ENCODE measurements at places on chromosomes 11 and 22.

DNA sequence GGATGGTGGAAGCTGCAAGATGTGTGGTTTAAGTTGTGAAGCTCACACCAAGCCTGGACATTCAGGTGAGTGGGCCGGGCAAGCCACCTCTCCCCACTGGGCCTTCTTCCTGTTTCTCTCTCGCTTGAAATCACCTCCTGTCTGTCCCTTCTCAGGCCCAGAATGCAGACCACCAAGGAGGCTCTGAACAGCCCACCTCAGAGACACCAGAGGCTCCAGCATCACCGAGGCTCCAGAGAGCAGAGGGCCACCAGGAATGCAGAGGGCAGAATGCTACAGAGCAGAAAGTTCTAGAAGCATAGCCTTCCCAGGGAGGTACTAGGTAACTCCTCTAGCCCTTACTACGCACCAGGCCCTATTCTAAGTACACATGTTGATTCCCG is 14.8 kb upstream of the IL2RB start:
- no peak for DNase-seq

DNA sequence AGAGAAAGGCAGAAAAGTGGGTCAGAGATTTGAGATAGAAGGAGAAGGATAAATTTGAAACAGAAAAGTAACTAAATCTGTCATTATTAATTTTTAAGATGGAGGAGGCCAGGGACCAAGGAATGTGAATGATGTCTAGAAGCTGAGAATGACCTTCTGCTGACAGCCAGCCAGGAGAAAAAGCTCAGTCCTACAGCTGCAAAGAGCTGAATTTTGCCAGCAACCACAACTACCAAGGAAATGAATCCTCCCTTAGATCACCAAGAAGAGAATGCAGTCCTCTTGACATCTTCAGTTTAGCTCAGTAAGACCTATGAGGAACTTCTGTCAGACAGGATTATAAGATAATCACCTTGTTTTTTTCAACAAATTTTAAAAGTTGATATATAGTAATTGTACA is 538.2 kb downstream of the LRRC4C start:
- no peak for DNase-seq

GRCh38 chr11:14350215-14350614 is 8.8 kb downstream of the RRAS2 start:
- no peak for DNase-seq

DNA sequence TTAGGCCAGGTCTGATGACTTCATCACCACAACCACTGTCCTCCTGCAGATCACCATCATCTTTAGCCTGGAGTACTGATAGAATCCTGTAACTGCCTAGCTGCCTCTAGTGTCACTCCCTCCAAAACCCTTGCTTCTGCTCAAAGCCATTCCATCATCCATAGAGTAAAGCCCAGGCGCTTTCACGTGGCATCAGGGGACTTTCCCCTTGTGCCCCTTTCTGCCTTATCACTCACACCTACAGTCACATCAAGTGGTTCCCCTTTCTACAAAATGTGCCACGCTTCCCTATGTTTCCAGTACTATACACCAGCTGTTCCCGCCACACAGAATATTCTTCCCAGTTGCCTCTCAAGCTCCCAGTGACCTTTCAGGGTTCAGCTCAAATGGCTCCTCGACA is 75.9 kb downstream of the MN1 start:
- DNase-seq: no peak

GRCh38 chr11:123407996-123408597 is 22.0 kb upstream of the GRAMD1B start:
- DNase-seq: no peak

- DNase-seq: no peak
Observed at GRCh38 chr11:45436118-45436517, 150.0 kb upstream of the SYT13 start.

DNA sequence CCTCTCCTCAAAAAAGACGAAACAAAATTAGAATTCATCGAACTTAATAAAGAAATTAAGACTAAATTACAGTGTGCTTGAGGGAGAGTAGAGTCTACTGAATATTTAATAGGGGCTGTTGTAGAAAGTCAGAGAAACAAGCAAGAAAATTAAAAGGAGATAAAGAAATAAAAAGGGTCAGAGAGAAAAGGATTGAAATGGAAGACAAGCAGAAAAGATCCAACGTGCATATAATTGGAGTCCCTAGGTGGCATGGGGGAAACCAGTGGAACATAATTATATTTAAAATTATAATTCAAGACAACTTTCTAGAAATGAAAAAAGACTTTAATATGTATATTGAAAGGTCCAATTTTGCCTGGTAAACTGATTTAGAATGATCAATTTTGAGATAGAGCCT is 74.3 kb downstream of the ACER3 start:
- no peak for DNase-seq

DNA sequence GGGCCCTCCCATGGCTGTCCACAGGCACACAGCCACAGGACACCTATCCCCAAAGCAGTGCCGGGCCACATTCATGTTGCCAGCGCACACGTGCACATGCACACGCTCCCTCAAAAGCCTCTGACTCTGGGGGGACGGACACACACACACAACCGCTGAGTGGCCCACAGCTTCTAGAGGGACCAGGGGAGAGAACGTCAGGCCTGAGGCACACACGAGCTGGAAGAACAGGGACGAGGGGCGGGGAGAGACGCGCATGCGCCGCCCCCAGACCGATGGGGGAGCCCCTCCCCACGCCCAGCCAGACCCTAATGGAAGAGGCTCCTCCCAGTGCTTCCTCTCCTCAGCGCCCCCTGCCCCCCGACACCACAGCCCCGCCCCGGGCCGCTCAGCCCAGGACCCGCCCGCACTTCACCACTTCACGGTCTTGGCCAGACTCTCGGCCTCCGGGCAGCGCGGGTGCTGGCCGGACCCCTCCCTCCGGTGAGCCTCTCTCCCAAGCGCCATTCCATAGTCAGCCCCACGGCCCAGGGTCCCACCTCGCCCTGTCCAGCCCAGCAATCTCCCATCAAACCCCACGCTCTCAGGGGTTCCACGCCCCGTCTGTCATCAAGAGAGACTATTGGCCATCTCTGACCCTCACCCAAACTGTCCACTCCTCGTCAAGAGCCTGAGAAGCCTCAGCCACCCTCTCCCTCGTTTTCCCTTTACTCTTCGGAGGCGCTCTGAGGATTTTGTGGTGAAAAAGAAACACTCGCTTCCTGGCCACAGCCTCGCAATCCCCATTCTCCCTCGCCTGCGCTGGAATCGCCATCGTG is 11.7 kb downstream of the NRXN2 start:
- DNase-seq: no peak

DNA sequence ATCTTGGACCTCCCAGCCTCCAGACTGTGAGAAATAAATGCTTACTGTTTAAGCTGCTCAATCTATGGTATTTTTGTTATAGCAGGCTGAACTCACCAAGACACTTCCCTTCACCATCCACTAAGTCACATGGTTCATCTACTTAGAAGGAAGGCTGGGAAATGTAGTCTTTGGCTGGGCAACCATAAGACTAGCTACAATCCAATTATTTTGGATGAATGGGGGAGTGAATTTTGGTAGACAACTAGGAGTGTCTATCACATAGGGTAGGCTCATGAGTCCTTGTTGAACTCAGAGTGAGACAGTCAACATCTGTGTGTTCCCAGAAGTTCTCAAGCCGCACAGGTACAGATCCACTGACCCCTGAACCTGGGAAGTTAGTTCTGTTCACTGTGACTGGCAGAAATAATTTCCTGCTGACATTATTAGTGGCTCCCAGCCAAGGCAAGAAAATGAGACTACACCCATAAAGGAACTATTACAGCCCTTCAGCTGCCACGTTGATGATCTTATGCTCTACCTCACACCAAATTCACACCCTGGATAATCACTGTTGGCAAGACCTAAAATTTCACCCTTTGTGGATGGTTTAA is 3.1 kb upstream of the SLC35C1 start:
- no peak for DNase-seq

DNA sequence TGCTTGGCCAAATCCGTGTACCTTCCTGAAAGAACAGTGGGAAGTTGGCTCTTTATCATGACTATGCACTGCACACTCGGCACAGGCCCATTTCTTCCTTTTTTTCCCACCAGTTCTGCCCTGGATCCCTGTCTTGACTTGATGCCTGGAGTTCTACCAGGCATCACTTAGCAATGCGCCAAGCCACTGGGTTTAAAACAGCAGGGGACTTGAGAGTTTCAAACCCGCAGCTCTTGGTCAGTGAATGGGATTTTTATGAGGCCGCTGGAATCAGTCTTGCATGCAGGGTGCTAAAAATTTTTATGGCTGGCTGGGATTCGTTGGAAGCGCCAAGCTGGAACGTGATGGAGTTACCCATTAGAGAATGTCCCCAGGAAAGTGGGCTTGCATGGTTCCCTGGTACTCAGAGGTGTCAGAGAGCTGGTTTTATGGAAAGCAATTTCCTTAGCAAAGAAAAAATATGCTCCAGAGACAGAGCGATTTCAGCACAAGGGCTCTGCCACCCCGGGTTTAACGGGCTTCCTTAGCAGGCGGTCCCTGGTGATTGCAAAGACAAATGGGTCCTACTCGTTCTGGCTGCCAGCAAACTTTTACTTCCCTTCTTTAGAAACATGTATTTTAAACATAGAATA is 432.9 kb downstream of the TENM4 start:
- no peak for DNase-seq

- no peak for DNase-seq
Observed at GRCh38 chr22:20792221-20792965, 18.5 kb downstream of the SERPIND1 start.

DNA sequence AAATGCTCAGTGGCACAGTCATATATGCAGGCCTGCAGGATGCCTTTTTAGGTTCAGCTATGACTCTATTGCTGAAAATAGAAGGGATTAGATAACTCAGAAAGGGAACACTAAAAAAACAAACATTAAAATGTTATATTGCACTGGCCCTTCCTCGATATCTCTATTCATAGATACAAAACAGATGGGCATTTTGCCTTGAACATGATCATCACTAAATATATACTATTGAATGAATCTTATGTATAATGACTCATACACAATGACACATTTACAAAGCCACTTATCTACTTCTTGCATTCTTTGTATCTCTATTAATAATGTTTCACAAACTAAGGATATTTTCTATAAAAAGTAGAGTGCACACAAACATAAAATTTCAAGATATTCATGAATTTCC is 2352.8 kb upstream of the RAG2 start:
- DNase-seq: no peak

GRCh38 chr11:44443836-44444769 is 121.4 kb upstream of the CD82 start:
- no peak for DNase-seq

DNA sequence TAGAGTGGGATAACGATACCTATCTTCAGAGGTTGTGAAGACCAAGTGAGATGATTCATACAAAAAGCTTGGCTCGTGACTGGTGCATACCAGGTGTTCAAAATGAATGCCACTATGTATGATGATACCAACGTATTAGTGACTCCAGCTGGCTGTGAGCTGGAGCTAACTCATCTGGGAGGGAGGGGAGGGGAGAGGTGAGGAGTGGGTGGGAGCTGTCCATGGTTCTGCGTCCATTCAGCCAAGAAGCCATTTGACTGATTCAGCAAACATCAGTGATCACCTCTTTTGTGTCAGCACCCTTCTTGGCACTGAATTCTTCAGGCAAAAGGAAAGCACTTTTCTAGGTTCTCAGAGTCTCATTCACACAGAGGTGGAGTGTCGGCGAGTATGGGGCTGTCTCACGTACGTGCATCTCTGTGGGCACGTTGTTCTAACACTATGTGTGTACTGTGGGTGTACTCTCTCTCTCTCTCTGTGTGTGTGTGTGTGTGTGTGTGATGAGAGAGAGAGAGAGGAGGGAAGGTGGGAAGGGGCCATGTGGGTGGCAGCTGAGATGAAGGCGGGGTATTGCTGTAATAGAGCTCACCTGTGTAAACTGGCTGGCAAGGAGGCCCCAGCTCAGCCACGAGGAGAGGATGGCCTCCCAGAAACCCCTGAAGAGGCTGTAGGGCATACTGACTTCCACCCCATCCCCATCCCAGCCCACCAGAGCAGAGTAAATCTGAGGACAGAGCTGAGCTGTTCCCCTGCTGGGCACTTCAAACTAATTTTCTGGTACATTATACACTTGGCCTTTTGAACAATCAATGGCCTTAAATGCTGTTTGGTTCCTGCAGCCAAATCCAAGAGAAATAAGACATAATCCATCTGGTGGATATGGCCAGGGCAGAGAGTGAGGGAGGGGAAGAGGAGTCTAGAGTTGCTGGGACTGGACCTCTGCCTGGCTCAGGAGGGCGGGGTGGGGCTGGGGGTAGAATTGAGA is 96.1 kb upstream of the THY1 start:
- no peak for DNase-seq

- DNase-seq: no peak
Observed at GRCh38 chr11:57791321-57792059, 29.9 kb downstream of the CTNND1 start.

DNA sequence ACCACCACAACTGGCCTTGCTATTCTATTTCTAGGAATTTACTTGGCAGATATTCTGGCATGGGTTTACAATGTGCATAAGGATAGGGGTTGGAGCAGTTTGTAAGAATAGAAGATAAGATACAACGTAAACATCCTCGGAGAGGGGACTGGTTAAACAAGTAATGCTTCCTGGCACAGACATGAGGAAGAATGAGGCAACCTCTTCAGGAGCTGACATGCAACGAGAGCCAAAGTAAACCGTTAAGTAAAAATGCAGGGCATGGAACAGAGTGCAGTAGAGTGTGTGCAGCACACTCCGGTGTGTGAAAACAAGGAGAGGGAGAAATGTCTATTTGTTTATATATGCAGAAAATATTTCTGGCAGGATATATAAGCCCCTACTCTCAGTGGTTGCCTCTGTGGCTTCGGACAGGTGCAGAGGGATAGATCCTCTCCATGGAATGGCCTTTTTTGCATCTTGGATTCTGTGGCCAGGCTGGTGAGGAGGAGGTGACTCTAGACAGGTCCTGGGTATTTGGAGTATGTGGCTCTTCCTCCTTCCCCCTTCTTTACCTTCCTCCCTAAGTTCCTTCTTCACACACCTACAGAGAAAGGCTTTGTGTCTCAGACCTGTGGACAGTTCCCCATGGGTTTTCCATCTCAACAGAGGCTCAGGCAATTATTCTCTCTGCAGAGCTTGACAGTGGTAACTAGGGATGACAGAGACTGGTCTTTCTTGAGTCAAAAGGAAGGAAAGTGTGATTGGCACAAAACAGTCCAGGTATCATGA is 2.5 kb downstream of the RAB36 start:
- no peak for DNase-seq

GRCh38 chr22:31790240-31790639 is 36.4 kb downstream of the DEPDC5 start:
- no peak for DNase-seq

- no peak for DNase-seq
Observed at GRCh38 chr11:99489581-99489980, 468.8 kb downstream of the CNTN5 start.

All from stimulated activated CD8-positive, alpha-beta memory T cell treated with anti-CD3 and anti-CD28 coated beads, Interleukin-7, amount 100 ng/mL, for 4 hours (primary cell).